ENCODE measurements at places on chromosomes 2 and 18.

DNA sequence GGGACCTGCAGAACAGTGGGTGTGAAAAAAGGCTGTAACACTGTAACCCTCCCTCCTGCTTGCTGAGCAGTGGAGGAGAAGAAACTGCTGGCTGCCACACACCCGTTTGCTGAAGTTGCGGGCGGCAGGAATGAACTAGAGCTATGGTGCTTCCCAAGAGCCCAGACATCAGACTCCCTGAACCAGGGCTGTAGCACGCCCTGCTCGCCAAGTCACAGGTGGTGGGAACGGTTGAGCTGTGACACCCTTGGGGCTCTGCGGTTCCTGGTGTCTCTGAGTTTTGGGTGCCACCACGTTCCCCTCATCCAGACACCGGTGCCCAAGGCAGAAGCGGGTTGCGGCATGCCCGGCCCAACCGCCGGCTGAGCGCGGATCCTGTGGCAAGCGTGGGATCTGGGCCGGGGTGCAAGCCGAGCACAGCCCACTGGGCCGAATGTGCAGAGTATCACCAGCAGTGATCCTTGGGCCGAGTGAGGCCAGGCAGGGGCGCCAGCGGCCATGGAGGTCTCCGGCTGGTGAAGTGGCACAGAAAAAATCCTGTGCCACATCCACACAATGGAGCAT is 15.0 kb upstream of the ADI1 start:
- DNase-seq = no peak

GRCh38 chr2:191262436-191262835 is 17.2 kb downstream of the MYO1B start:
- DNase-seq = no peak

GRCh38 chr2:177530561-177530960 is 138.0 kb downstream of the AGPS start:
- DNase-seq = no peak

- peak; percentile 53 for DNase-seq
These were observed 98.2 kb upstream of the HNMT start for GRCh38 chr2:137865954-137866540.

DNA sequence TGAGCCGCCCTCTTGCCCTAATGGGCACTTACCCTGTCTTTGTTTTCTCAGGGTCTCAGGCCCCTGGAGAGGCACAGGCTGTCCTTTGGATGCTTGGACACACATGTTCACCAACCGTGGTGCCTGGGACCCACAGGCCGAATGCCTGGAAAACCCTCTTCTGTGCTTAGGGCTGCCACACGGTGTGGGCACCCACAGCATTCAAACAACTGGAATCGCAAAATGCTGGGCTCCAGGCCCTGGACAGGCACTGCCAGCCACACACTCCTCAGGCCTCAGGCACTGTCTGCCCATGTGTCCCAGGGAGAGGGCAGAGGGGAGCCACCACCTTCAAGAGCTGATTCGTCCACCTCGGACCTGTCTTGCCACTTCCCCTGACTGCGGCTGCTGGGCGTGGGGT is 123.1 kb upstream of the ACKR3 start:
- DNase-seq = no peak

- DNase-seq = peak; percentile 67
These were observed at the start of gene FKBP1B for GRCh38 chr2:24049485-24050021. FKBP1B (plus strand) TSS chr2:24049741; CDS start chr2:24049850, 109 bp downstream.

- DNase-seq = no peak
These were observed 231.3 kb downstream of the NDUFA10 start for GRCh38 chr2:239793836-239794235.

- DNase-seq = peak; percentile 93
These were observed 6.9 kb upstream of the STAT1 start for GRCh38 chr2:191020742-191021381.

DNA sequence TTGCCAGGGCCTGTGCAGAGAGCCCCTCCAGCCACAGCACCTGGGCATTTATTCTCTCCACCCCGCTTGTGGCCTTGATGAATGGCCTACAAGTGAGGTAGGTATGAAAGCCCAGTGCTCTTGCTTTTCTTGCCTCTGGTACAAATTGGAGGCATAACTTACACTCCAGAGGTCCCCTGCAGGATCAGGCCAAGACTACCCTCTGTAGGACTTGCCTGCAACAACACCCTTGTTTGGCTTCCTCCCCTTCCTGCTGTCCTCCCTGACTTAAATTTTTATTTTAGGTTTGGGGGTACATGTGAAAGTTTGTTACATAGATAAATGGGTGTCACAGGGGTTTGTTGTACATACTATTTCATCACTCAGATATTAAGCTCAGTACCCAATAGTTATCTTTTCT is 95.7 kb downstream of the CDC42EP3 start:
- no peak for DNase-seq

DNA sequence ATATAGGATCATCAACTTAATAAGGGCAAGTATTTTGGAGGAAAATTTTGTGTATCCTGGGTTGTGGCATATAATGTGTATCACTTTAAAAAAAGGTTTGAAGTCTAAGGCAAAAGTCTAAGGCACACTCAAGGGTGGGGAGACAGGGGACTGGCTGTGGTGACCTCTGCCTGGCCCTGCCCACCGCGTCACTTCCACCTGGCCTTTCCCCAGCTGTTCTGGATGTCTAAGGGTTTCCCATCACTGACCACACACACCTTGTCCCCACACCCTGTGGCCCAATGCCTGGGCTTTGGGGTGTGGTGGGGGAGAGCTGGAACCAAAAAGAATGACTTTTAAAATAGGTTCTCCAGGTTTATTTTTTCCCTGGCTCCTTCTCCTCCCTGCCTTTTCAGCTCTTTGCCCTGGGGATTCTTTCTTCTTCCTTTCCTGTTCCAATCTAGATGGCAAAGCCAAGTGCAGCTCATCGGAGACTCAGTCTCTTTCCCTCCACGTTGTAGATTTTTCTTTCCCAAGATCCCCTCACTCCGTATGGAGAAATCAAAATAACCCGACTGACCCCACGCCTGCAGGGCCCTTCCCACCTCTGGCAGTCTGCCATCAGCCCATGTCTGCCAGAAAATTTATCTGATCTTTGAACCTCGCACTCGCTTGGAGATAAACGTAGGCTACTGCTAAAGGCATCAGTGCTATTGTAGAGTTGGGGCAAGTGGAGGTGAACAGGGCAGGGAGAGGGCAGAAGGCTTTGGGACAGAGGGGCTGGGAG is 257.2 kb downstream of the DYSF start:
- no peak for DNase-seq

- no peak for DNase-seq
These were observed 46.1 kb upstream of the SH3BP4 start for GRCh38 chr2:234905547-234906265.

DNA sequence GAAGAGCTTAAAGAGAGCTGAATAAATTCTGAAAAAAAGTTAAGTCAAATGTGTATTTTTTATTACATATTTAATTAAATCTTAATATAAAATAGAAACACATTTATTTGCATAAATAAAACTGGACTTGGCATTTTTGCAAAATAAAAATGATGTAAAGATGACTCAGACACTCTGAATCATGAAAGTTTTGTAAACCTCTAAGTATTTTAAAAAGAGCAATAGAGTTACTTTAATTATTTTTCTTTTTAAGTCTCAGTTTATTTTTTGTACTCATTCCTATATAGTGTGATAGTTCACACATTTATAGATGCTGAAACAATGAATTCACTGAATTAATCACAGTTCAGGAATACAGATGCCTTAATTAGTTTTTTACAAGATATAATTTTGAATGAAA is 109.9 kb upstream of the DTNA start:
- DNase-seq = peak; percentile 70

GRCh38 chr18:73270920-73271634 is 403.3 kb upstream of the NETO1 start:
- DNase-seq = no peak

DNA sequence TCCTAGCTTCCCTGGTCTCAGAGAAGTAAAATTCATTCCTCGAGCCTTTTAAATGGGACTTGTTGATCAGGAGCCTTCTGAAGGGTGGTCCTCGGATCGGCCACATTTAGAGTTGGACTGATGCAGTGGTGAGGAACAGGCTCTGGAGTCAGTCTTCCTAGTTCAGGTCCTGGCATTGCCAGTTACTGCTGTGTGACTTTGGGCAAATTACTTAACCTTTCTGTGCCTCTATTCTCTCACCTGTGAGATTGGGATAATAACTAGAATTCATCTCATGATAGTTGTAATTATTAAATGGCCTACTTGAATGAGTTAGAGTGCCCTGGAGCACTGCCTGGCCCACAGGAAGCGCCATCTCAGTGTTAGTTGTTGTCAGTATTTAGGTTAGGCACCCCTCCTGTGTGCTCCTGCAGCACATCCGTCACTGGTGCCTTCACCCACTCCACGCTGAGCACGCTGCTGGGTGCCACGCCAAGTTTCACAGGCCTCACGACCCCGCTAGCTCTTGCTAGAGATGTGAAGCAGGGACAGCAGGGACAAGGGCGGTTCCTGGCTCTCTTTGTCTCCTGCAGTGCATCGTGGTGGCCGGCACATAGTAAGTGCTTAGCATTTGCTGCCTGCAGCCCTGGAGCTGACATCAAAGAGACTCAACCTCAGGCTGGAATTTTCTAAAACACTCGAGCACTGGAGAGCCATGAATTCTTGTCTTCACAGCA is 122.9 kb downstream of the FAM210A start:
- no peak for DNase-seq

GRCh38 chr18:34639687-34640086 is 70.4 kb upstream of the DTNA start:
- DNase-seq = peak; percentile 17

DNA sequence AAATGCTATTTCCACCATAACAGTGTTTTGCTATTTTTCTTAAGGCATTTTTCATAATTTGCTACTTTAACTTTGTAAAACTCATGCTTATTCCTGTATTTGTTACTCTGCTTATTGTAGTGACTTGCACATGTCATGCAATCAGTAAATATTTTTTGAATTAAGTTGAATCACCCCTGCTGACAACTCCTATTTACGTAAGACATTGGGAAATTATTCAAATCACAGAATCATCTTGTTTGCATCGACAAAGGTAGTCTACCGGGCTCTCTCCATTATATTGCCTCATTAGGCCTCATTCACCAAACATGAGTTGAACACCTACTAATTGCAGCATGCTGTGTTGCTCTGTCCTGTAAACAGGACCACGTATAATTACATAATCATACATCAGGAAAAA is 478.5 kb upstream of the ZEB2 start:
- DNase-seq = no peak

DNA sequence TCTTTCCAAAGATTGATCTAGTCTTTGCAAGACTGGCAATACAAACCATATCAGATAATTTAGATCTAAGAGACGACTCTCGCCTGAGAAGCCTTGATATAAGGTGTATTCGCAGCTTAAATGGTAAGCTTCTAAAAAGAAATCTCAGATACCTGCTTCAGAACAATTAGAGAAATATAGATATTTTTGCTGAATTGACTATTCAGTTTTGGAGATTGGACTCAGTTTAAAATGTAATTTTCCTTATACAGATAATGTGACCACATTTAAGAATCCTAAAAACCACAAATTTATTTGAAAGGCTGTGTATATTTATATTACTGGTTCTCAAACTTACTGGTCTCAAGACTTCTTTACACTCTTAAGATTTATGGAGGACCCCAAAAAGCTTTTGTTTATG is 15.4 kb downstream of the PAPOLG start:
- no peak for DNase-seq

- no peak for DNase-seq
These were observed 65.3 kb upstream of the DTNB start for GRCh38 chr2:25738383-25739343.

Data from GM23248 (cell line).